NCI-H2171 (cell line): ENCODE measurements at places on chromosomes 5 and 9.

- no peak for DNase-seq
Observed at GRCh38 chr5:167582283-167582682, 709.2 kb upstream of the WWC1 start.

GRCh38 chr5:6837519-6838110, 124.4 kb downstream of the TENT4A start:
- DNase-seq, result peak; percentile 2

DNA sequence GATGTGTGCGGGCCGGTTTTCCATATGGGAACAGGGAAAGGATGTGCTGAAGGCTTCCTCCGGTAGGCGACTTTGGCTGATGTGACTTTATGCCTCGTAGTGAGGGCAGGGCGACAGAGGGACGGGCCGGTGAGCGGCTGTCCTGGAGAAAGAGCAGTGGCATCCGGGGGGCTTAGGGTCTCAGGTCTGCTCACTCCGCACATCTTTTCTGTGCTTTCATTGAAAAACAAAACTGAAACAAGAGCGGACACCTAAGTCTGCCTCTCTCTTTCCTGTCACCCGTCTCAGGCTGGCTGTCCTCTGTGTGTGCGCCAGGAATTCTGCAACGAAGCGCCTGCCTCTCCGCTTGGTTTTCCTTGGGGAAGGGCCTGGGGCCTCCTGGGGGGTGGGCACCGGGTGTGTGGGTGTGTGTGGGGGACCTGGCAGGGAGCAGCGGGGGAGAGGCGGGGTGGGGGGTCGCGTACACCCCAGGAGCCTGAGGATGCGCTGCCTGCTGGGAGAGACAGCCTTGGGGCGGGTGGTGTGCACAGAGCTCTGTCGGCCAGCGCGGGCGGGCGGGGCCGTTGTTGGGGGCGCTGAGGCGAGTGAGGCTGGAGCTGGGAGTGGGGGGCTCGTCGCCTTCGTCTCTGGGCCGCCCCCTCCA, 580 bp upstream of the PRRX2 start:
- DNase-seq, result no peak

- no peak for DNase-seq
Observed at GRCh38 chr5:135221696-135222095, 177.3 kb downstream of the MACROH2A1 start.

DNA sequence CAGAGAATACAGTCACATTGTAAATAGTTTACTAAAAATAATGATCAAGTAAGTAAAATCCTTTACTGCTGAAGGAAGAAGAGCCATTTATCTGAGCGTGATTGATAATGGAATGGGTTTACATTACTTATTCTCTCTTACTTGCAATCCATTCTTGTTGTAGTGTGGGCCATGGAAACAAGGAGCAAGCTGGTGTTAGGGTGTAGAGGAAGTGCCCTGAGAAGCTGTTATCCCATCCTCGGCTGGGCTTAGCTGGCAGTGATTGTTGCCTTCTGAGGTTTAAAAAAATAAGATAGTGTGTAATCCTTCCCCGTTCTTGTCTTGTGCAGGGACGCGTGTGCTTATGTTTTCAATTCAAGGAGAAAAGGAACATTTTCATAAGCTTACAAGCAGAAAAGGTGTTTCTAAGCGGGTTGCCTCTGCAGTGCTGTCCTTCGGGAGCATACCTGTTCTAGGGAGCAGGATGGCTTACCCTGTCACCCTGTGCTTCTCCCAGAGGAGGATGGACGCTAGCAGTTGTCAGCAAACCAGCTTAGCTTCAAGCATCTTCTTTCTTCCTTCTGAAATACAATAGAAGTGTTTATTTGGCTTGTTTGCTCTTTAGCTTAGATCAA, 188.3 kb downstream of the ARHGEF28 start:
- DNase-seq, result no peak

DNA sequence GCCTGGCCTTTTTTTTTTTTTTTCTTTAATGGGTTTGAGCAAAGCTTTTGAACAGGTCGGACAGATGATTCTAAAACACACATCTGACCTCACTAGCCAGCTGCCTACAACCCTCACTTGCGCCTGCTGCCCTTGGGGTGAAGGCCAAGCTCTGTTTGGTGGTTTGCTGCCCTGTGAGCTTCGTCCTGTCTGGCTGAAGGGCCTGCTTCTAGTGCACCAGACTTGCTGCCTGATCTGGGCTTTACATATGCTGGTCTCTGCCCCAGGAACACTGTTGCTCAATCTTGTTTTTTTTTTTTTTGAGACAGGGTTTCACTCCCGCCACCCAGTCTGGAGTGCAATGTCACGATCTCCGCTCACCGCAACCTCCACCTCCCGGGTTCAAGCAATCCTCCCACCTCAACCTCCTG, 16.4 kb upstream of the DOLPP1 start:
- DNase-seq, result no peak

DNA sequence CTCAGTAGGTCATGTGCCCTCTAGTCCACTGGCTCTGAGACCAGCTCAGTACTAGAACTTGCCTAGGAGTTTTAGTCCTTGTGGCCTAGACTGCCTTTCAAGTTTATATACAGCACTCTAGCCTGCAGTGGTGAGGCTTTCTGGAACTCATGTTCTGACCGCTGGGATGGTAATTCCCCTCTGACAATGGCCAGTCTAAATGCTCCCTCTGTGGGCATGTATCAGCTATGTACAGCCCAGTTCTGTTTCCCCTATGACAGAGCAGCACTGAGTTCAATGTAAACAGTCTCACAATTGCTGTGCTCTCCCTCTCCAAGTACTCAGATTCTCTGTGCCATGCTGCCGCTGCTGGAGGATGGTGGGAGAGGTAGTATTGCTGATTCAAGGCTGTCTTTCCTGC, 68.6 kb upstream of the SLC27A6 start:
- no peak for DNase-seq

DNA sequence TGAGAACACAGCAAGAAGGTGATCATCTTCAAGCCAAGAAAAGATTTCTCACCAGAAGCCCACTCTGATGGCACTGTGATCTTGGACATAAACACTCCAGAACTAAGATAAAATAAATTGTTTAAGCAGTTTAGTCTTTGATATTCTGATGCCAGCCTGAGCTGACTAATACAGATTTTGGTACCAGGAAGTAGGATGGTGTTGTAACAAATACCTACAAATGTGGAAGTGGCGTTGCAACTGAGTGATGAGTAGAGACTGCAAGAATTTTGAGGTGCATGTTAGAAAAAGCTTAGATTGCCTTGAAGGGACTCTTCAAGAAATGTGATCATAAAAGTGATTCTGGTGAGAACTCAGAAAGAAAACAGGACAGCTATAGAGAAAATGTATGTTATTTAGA, 592.4 kb upstream of the DAB2 start:
- DNase-seq, result no peak

- no peak for DNase-seq
Observed at GRCh38 chr5:37860206-37860605, 20.4 kb upstream of the GDNF start.

GRCh38 chr5:9954869-9955268, 294.8 kb downstream of the ATPSCKMT start:
- no peak for DNase-seq

GRCh38 chr5:172509405-172509781, 55.1 kb upstream of the SH3PXD2B start:
- no peak for DNase-seq

GRCh38 chr9:137244486-137245449, 3.7 kb downstream of the TUBB4B start:
- DNase-seq, result peak; percentile 42
